ENCODE measurements at places on chromosomes 3 and 15.

- DNase-seq = no peak
These were observed 221.4 kb downstream of the MINAR1 start for GRCh38 chr15:79653533-79653932.

GRCh38 chr15:94119298-94119811 lies 112.0 kb upstream of the MCTP2 start:
- no peak for DNase-seq

GRCh38 chr15:90162956-90163355 lies 38.2 kb upstream of the SEMA4B start:
- DNase-seq = no peak

- no peak for DNase-seq
These were observed 33.8 kb downstream of the HDC start for GRCh38 chr15:50231761-50232160.
